ENCODE measurements at places on chromosomes 3 and 15. TPM values are rescaled to one million over a fixed set of nuclear protein-coding genes. Genes with fewer than 3 reads are reported as not detected.

Gene CACNA2D2
- 1.7 TPM for total RNA-seq

Gene ZNF385D
- not detected for total RNA-seq

Gene PLCH1
- 0.88 TPM for total RNA-seq

Gene ITIH1
- total RNA-seq: not detected

Gene SRGAP3
- total RNA-seq: 1.3 TPM

Gene ITPR1
- total RNA-seq: 90.8 TPM

Gene CTDSPL2
- 62.4 TPM for total RNA-seq

Gene GOLGA8T
- total RNA-seq: not detected

Gene CHRNA5
- total RNA-seq: 2.7 TPM

Gene IQCH
- total RNA-seq: 1.3 TPM

Gene RETNLB
- not detected for total RNA-seq

Measured in T-helper 1 cell treated with Interleukin-12 subunit alpha and Interleukin-12 subunit beta and Interleukin-4 antibody, amounts not matched to agents 30 ng/mL and 1 ng/mL, for 36 hours (primary cell).